ENCODE measurements at places on chromosomes 2 and 18.

DNA sequence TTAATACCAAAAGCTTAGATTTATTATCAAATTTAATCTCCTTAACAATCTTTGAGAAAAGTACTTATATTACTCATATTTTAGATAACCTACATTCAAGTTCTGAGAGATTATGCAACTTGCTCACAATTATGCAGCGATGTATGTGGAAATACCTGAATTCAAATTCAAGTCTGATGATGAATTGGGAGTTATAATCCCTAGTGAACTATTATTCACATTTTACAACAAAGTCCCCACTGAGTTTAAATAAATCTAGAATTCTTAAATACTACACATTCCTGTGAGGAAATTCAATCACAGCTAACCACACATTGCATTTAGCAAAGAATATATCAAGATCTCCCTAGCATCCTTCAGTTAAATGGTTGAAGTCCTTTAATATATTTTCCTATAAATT lies 278.4 kb downstream of the NOL4 start:
- DNase-seq, result no peak

- no peak for DNase-seq
Measured at GRCh38 chr2:173456960-173457359, 102.3 kb downstream of the CDCA7 start.

- DNase-seq, result no peak
Measured at GRCh38 chr2:129735576-129735975, 243.9 kb upstream of the RAB6C start.

DNA sequence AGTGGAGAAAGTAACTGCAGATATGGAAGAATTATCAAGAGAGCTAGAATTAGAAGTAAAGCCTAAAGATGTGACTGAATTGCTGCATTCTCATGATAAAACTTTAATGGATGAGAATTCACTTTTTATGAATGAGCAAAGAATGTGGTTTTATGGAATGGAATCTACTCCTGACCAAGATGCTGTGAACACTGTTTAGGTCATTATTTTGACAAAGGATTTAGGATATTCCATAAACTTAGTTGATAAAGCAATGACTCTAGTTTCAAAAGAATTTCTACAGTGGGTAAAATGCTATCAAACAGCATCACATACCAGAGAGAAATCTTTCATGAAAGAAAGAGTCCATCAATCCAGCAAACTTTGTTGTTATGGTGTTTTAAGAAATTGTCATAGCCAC lies 1317.7 kb upstream of the ACVR2A start:
- no peak for DNase-seq

GRCh38 chr18:24910221-24910620 lies 441.7 kb downstream of the ZNF521 start:
- DNase-seq, result no peak

DNA sequence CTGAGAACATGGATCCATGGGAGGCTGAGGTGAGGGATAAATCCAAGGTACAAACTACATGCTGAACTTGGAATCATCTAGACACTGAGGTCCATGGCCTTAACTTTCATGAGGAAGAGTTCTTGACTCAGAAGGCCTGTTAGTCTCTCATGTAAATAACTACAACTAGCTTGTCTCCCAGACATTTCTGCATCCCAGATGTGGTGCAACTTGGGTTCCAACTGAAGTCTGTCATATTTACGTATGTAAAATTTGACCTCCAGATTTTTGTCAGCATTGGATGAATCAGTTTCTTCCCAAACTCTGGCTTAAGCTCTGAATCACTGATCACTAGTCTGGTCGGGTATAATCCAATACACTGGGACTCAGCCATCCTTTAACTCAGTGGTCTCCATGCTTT lies 306.9 kb downstream of the PDE11A start:
- DNase-seq, result no peak

DNA sequence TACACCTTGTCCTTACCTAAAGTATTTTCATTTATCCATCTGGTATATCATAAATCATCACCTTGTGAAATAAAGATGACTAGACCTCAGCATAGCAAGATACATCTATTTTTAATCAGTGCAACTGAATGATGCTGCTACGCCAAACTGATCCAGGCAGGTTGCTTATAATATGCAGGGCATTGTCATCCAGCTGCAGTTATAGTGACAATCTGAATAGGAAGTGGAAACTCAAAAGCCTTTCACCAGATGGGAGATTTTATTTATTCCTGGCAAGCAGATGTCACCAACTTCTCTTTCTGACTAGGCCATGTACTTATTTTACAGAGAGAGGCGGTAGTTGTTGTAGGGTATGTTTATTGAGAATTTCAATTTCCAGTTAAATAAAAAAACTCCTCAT lies 747.3 kb downstream of the ADCYAP1 start:
- no peak for DNase-seq

DNA sequence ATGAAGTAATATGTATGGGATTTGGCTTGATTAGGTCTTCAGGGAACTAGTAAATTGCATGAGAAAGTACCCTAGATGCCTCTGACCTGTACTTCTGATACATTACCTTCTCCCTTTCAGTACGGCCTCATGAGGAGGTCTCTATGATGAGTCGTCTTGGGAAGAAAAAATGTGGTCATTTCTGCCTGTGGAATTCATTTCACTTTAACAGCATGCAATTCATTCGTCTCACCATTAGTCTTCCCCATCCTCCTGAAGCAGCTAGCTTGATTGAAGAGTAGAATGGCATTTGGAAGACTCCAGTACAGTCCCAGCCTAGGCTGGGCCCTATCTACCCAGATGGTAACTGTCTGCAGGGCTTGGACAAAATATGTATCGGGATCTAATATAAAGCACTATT lies 52.2 kb downstream of the TMX3 start:
- no peak for DNase-seq

GRCh38 chr2:211652327-211652726 lies 886.3 kb downstream of the ERBB4 start:
- DNase-seq, result no peak

- DNase-seq, result no peak
Measured at GRCh38 chr2:64876137-64876647, 113.0 kb upstream of the SLC1A4 start.

DNA sequence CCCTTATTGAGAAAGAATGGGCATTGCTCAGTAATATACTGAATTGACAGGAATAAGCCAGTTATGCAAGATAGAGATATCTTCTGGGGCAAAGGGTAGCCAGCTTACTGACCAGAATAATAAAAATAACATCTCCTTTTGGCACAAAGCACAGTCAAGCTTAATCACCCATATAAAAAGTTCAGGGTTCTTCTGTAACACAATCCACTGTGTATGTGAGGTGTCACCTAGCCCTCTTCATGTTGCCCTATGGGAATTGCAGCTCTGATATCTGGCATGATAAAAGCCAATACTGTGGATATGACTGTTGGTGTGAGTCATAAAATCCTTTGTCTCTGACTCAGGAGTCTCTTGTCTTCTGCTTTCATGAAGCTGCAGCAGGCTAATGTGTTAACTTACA lies 90.8 kb downstream of the DSEL start:
- DNase-seq, result no peak

- no peak for DNase-seq
Measured at GRCh38 chr2:24611631-24612030, 120.6 kb downstream of the NCOA1 start.

DNA sequence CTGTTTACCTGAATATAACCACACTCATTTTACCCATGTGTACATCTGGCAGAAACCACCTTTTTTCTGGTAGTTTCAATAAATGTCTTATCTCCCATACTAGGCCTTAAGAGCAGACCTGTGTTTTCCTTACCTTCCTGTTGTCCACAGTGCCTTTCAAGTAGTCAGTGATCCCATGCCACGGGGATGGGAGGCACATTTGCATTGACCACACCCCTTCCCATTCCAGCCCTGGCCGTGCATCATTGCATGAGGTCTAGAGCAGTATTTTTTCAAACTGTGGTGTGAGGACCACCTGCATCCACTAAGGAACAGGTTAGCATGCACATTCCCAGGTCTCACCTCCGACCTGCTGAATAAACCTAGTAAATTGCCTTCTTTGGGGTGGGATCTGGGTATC lies 165.2 kb upstream of the FOSL2 start:
- no peak for DNase-seq

GRCh38 chr2:71834796-71835195 lies 312.9 kb downstream of the CYP26B1 start:
- DNase-seq, result no peak

DNA sequence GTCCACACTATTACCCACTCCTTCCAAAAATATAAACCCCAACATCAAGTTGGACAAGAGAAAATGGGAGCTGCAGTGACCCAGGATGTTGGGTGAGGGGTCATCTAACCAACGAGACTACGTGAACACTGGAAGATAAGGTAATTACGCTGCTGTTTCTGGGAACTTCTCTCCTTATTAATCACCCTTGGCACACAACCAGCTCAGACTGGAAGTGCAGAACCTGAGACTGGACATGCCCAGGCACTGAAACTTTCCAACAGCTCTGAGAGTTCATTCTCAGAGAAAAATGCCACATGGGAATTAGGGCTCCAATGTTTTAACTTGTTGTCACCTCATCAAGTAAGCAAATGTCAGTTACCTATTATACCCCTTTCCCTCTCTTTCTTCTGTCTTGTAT lies 135.3 kb downstream of the CCDC148 start:
- DNase-seq, result no peak

DNA sequence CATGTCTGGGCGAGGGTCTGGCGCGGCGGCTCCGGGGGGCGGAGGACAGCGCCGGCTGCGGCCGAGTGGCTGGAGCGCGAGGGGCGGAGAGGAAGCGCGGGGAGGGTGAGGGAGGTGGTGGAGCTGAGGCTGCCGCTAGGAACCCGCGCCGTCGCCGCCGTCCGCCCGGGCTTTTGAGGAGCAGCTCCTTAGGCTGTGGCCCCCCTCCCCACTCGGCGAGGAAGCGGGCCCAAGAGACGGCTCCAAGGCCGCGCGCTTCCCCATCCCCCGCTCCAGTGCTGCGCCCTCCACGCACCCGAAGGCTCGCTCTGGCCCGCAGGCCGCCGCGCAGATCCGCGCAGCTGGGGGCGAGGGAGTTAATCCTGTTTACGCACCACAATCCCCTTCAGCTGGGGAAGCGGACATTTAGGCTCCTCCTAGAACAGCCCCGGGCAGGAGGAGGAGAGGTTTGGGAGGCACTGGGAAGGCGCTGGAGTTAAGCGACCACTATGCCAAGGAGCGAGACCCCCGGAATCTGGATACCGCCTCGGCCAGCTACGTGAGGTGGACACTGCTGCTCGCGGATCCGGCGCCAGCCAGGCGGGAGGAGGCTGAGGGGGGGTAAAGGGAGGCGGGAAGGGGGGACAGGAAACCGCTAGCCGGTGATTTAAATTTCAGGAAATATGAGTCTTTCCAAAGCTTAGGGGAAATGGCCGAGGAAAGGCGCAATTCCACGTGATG lies at the start of gene CNRIP1:
TSS of gene CNRIP1 (minus strand) at position 552 of the 720 bp plus-strand sequence. CDS start at position 3, 549 bp downstream.
- DNase-seq, result peak; percentile 90

DNA sequence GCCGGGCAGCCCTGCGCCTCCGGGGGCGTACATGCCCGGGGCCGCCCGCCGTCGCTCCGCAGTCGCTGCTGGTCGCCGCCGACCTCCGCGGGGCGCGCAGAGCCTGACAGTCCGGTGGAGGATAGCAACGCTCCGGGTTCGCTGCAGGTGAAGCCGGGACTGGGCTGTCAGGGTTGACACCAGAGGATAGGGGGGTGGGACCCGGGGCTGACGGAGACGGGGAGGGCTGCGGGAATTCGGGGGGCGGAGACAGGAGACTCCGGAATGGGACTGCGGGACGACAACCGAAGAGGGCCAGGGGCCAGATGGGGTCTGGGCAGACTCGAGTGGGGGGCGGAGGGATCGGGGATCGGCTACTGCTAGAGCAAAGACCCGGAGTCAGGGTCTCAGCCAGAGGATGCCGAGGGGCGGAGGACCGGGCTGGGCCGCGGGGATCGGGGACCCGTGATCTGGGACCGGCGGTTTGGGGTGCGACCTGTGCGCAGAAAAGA lies 403 bp downstream of the TMEM127 start:
- DNase-seq, result no peak

GRCh38 chr2:128178650-128179460 lies 87.9 kb downstream of the UGGT1 start:
- DNase-seq, result no peak

- no peak for DNase-seq
Measured at GRCh38 chr2:177161741-177162460, 50.7 kb upstream of the HNRNPA3 start.

GRCh38 chr18:48838921-48839818 lies 111.6 kb downstream of the SMAD7 start:
- no peak for DNase-seq

- DNase-seq, result no peak
Measured at GRCh38 chr2:151976945-151977353, 121.9 kb downstream of the CACNB4 start.

GRCh38 chr2:229401171-229401865 lies 130.2 kb upstream of the PID1 start:
- DNase-seq, result no peak

- DNase-seq, result no peak
Measured at GRCh38 chr2:148651972-148652371, 7.4 kb downstream of the EPC2 start.

GRCh38 chr2:138779781-138780445 lies at the start of gene NXPH2:
Gene NXPH2 (minus strand): TSS chr2:138780390. CDS start chr2:138780241, 149 bp downstream.
- DNase-seq, result no peak

- no peak for DNase-seq
Measured at GRCh38 chr18:55550471-55550870, 37.5 kb downstream of the TCF4 start.

DNA sequence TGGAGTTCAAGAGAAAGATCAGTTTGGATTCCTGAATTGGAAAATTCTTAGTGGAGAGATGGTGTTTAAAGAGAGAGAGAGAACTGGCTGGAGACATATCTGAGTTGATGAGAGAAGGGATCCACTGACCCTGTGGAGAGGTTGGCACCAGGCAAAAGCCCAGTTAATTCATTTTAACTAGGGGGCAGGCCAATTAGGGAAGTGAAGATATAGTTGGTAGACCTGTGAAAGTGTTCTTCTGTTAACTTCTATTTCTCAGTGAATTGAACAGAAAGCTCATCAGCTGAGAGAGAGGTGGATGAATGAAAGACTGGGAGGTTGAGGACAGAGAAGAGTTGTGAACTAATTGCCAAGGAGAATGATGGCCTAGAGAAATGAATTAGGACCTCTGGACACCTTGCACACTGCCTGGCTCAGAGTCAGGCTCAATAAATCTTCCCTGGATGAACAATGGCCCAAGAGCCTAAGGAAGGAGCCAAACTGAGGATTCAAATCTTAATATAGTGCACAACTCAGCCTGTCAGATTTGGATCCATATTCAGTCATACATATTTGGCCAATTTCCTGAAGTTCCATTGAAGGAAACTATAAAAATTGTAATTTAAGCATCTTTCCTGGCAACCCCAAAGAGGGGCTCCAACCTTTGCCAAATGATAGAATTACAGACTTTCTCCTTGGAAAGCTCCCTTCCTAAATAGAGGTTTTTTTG lies 82.2 kb upstream of the RMDN2 start:
- peak; percentile 29 for DNase-seq

DNA sequence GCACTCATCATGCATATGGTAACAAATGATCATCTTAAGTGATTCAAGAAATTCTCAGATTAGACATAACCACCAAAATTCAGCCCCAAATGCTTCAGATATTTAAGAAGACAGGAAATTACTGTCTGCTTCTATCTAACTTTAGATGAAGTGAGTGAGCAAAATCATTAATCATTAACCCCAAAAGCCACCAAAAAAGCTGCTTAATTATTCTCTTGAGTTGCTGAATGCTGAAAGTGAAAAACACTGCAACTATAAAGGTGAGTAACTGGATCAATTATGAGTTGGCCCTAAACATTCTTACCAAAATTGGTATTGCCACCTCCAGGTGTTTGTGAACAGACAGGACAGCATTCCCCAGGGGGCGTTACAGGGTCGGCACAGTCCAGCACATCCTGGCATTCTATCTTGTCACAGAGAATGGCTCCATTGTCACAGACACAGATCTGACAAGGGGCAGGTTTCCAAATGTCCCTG lies 69.6 kb downstream of the COL5A2 start:
- DNase-seq, result no peak

- no peak for DNase-seq
Measured at GRCh38 chr2:241885946-241886643, 16.6 kb downstream of the RTP5 start.

Measured in vagina (tissue), 2 donors.